ENCODE measurements at places on chromosomes 2 and 18.

GRCh38 chr18:39524370-39524769, 1958.8 kb upstream of the CELF4 start:
- no peak for DNase-seq

GRCh38 chr2:8431446-8432125, 250.3 kb upstream of the ID2 start:
- DNase-seq = no peak

- no peak for DNase-seq
These were observed 228.0 kb downstream of the ETAA1 start for GRCh38 chr2:67625178-67625577.

DNA sequence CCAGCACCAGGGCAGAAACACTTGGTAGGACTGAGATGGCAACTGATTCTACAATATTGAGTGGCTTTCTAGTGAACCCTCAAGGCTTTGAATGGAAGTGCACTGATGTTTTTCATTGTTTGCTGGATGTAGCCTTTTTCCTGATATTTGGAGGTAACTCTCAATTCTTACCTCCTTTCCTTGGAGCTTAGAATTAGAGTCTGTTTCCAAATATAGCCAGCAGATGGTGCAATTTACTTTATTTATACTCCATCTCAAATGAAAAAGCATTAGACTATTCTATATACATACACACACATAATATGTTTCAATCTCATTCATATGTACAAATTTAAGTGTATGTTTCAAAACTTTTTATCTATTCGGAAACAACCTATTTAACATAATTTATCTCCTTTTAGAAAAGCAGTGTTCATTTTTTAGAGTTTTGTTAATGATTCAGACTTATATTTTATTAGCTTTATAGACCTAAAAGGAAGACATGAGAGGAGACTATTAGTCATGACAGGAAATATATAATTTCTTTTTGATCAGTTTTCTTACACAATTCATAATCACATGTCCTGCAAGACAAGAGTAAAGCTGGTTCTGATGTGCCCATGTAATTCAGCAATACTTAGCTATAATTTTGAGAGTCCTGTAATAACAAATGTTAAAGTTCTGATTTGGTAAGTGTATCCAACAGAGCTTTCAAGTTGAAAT, 124.8 kb downstream of the NUP35 start:
- DNase-seq = no peak

GRCh38 chr18:41938445-41938844, 16.6 kb upstream of the PIK3C3 start:
- DNase-seq = no peak

- no peak for DNase-seq
These were observed 55.4 kb upstream of the CD28 start for GRCh38 chr2:203650860-203651613.

- no peak for DNase-seq
These were observed 38.4 kb upstream of the PAPOLG start for GRCh38 chr2:60717691-60718090.

GRCh38 chr2:27887111-27887510, 3.1 kb downstream of the RBKS start:
- DNase-seq = no peak

DNA sequence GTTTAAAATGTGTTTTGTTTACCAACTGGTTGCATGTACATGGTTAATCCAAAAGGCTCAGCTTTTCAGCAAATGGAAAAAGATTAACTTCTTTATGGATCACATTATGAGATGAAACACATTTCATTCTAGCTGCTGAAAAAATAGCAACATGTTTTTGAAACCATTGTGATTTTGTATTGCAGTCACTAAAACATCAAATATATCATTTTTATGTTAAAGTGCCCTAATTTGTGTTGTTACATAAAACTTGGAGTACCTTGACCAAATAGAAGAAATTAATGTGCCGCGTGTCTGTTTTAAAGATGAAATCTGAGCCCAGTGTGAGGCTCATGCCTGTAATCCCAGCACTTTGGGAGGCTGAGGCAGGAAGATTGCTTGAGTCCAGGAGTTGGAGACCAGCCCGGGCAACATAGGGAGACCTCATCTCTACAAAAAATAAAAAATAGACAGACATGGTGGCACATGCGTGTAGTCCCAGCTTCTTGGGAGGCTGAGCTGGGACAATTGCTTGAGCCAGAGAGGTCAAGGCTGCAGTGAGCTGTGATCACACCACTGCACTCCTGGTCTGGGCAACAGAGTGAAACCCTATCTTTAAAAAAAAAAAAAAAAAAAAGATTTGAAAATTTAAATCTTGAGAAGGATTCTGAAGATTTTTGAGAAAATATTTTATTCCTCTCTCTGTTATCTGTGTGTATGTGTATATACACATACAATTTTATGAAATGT, 96.6 kb downstream of the FMNL2 start:
- no peak for DNase-seq

DNA sequence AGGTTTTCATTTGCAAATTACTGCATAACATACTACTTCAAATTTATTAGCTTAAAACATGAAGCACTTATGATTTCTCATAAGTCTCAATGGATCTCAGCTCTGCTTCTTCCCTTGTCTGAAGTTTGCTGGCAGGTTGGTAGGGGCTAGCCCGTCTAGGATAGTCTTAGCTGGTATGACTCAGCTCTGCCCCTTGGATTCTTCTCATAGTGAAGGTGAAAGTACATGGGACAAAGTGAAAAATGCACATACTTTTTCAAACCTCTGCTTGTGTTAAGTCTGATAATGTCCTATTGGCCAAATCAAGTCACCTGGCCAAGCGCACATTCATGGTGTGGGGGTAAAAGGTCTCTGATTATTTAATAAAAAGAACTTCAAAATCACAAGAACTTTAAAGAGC, 184.8 kb upstream of the VWC2L start:
- DNase-seq = no peak

- no peak for DNase-seq
These were observed 158.7 kb upstream of the ZC3H15 start for GRCh38 chr2:186327251-186327868.

- no peak for DNase-seq
These were observed 54.3 kb upstream of the CERS6 start for GRCh38 chr2:168401771-168402170.

DNA sequence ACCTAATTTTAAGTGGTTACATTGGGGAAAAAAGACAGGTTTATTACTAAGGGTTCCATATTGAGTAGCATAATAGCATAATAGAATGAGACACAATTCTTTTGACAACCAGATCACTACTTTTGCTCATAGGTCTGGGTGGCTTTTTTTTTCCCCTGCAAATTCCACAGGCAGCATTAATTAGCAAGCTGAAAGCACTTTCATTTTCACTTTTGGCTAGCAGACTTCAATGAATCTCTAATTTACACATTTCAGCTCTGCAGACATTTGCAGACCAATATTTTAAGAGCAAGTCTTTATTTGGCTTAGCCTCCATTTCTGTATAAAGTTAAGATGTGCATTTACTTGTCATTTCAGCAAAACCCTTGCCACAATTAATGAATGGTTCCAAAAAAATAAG, 185.5 kb downstream of the NOL4 start:
- no peak for DNase-seq

DNA sequence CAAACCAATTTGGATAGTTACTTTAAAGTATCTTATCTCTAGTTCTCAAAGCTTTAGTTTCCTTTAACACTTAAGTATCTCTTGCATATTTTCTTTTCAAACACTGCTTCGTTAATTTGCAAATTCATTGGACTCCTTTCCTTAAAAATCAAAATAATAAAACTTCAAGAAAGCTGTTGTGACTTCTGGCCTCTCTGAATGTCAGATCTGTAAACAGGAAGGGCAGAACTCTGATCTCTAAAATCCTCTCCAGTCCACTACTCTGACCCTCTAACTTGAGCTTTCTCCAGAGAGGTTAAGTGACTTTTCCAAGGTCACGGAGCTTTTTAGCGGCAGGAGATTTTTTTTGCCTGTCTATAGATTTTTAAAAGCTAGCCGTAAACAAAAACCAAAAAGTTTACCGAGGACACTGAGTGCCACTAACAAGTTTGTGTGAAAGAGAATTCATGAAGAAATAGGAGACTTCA, 155.5 kb downstream of the TGIF1 start:
- no peak for DNase-seq

DNA sequence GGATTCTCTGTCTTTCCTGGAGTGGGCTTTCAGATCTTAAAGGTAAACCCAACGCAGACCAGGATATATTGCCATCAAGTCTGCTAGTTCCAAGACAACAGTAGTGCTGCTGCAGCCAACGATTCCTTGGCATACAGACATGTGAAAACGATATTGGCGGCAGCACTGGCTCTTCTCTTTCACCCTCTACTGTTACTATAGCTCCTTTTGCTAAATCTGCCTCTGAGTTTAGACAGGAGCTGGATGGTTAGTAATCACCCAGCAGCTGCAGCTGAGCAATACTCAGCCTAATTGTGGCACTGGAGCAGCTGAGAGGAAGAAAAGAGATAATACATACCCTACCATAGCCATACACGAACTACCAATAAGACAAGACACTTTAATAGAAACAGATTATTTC, 4.0 kb downstream of the YES1 start:
- no peak for DNase-seq

GRCh38 chr18:40534723-40535122, 1420.3 kb upstream of the PIK3C3 start:
- no peak for DNase-seq

- no peak for DNase-seq
These were observed 154.0 kb downstream of the SATB2 start for GRCh38 chr2:199303728-199304177.

- DNase-seq = no peak
These were observed 26.3 kb upstream of the SH3RF3 start for GRCh38 chr2:109102588-109103233.

- DNase-seq = no peak
These were observed 35.5 kb downstream of the TGIF1 start for GRCh38 chr18:3485153-3486149.

- no peak for DNase-seq
These were observed 38.5 kb downstream of the ACKR3 start for GRCh38 chr2:236608188-236608525.
